CD14-positive monocyte (primary cell): ENCODE measurements at places on chromosomes 3 and 15. TPM values are rescaled to one million over a fixed set of nuclear protein-coding genes. Genes with fewer than 3 reads are reported as not detected.
A peak's percentile ranks its signal among the peaks of the same experiment; 100 is the strongest.

DNA sequence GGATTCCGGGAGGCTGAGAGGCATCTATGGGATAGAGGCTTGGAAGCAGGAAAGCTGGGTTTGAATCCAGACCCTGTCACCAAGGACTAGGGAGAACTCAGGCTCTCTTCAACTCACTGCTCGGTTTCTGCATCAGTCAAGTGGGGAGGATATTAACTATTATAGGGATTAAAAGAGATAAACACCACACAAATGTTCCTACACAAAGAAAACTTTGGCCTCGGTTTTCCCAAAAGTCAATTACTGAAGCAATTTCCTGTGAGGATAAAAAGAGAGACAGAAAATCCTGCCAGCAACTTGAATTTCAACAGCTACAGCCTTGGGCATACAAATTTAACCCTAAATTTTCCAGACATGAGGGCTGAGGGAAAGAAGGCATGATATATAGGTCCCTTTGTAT lies 36.0 kb downstream of the ITGB5 start:
- H3K4me1 ChIP-seq: no peaks in the 10 kb centered on the region
- H3K36me3 ChIP-seq: no peaks in the 10 kb centered on the region
- H3K4me3 ChIP-seq: no peak overlapping the region
- no peak overlapping the region for H3K27ac ChIP-seq
- DNase-seq: no peak
- H3K27me3 ChIP-seq: no peaks in the 10 kb centered on the region

DNA sequence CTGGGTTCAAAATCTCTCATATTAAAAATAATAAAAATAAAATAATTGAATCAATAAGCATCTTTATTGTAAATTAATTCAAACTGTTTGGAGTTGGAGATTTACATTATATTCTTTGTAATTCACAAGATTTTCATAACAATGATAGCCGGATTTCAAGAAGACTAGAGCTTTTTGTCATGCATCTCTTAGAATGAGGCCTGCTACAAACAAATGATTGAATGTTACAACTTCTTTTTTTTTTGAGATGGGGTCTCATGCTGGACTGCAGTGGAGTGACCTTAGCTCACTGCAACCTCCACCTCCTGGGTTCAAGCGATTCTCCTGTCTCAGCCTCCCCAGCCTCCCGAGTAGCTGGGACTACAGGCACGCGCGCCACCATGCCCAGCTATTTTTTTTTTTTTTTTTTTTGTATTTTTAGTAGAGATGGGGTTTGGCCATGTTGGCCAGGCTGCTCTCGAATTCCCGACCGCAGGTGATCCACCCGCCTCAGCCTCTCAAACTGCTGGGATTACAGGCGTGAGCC lies 3.5 kb downstream of the SLTM start:
- no peaks in the 10 kb centered on the region for H3K27me3 ChIP-seq
- peaks cover 36% of the 10 kb centered on the region for H3K4me1 ChIP-seq
- H3K36me3 ChIP-seq: peaks cover 47% of the 10 kb centered on the region
- DNase-seq: no peak
- H3K27ac ChIP-seq: no peak overlapping the region
- H3K4me3 ChIP-seq: no peak overlapping the region

DNA sequence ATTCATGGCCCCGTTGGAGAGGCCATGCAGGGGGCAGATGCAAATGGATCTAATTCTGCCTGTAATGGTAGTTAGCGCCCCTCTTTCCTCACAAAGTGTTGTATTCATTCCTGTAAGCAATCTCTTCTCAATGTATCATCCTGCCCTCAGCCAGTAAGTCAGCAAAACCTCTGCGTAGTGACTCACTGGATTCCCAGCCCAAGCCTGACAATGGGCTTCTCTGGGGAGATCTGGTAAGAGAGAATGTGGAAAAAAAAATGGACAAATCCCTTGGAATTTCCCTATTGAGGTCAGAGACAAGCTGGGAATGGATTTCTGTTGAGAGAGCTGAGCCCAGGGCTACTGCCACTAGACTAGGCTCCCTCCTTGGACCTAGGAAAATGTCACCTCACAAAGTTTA lies 25.4 kb downstream of the ADPGK start:
- no peak overlapping the region for H3K27ac ChIP-seq
- no peak overlapping the region for H3K4me3 ChIP-seq
- no peaks in the 10 kb centered on the region for H3K27me3 ChIP-seq

GRCh38 chr3:55636300-55637195 lies 149.4 kb upstream of the WNT5A start:
- no peaks in the 10 kb centered on the region for H3K27me3 ChIP-seq
- H3K4me1 ChIP-seq: peaks cover 20% of the 10 kb centered on the region
- H3K4me3 ChIP-seq: no peak overlapping the region
- no peak for DNase-seq
- no peak overlapping the region for H3K27ac ChIP-seq
- H3K36me3 ChIP-seq: no peaks in the 10 kb centered on the region

- H3K27me3 ChIP-seq: peaks cover 83% of the 10 kb centered on the region
- no peak for DNase-seq
- no peak overlapping the region for H3K27ac ChIP-seq
Observed at GRCh38 chr3:147412261-147412916, 3.2 kb downstream of the ZIC1 start.

GRCh38 chr15:65791335-65792137 lies 557 bp downstream of the DENND4A start:
- H3K27ac ChIP-seq: peak overlapping the region; percentile 90
- H3K4me3 ChIP-seq: peak overlapping the region; percentile 84
- no peak for DNase-seq
- peaks cover 53% of the 10 kb centered on the region for H3K4me1 ChIP-seq
- H3K27me3 ChIP-seq: no peaks in the 10 kb centered on the region

DNA sequence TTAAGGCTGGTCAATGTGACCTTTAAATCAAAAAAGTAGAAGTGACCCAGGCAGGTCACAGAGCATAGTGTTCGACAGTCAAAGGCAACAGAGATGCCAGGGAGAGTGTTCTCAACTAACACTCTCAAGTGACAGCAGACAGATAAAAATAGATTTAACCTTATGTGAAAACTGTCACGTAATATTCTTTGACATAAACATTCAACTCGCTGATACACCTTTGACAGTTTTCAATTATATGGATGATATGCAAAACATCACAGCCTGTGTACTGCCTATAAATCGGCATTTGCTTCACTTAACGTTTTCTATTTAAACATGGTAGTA lies 15.5 kb downstream of the PDZRN3 start:
- no peaks in the 10 kb centered on the region for H3K4me1 ChIP-seq
- no peak for DNase-seq
- no peaks in the 10 kb centered on the region for H3K36me3 ChIP-seq
- H3K27ac ChIP-seq: no peak overlapping the region
- no peak overlapping the region for H3K4me3 ChIP-seq
- no peaks in the 10 kb centered on the region for H3K27me3 ChIP-seq

DNA sequence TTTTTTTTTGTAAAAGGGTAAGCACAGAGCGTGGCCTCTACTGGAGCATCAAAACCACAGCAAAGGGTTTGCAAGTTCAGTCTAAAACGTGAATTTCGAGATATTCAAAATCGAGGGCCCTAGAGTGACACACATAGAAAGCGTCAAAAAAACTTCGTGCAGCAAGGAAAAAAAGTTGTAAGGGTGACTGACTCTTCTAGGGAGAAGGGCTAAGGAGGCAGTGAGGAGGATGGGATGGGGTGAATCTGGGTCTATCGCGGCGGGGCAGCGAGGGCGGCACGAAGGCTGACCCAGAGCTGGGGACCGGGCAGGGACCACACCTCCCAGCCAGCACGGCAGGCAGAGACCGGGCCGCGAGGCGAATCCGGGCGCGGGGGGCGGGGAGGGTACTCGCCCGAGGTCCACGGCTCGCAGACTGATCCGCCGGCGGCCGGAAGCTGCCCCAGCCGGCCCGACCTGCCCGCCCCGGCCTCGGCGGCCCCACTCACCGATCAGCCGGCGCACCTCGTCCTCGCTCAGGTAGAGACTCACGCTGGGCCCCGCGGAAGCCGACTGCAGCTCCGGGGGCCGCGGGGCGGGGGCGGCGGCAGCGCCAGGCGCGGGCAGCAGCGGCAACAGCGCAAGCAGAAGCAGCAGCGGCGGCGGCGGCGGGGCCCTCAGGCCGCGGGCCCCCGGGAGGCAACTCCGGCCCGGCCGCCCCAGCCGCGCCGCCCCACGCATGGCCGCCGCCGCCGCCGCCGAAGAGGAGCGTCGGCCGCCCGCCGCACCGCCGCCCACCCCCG lies 533 bp downstream of the RYK start:
- H3K4me3 ChIP-seq: peak overlapping the region; percentile 45
- H3K27me3 ChIP-seq: no peaks in the 10 kb centered on the region
- H3K4me1 ChIP-seq: peaks cover 40% of the 10 kb centered on the region
- no peak overlapping the region for H3K27ac ChIP-seq
- H3K36me3 ChIP-seq: no peaks in the 10 kb centered on the region

DNA sequence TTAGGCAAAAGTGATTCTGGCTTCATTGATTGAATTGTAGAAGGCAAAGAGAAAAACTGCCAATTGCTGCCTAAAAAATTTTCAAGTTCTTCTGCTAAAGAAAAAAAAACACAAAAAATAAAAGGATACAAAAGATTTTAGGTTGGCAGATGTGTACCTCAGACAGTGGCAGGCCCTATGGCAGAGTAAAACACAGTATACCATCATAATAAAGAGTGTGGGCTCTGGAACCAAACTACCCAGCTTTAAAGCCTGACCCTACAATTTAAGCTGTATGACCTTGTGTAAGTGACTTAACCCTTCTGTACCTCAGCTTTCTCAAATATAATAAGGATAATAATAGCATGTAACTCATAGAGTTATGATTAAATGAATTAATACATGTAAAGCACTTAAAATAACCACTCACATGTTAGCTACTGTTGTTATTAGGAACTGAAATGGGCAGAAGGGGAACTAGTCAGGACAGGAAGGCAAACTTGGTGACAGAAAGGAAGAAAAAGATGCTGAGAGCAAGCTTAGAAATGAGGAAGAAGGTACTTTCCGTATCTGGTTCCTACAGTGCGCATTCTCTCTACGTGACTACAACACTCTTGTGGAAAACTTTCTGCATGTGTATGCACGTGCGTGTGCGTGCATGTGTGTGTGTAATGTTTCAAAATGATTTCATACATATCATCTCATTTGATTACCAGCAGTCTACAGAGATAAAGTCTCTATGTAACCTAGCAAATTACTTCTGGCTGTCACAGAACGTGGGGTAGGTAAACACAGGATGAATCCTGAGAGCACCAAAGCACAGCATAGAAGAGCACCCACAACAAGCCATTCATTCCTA lies 13.6 kb upstream of the GATM start:
- no peaks in the 10 kb centered on the region for H3K36me3 ChIP-seq
- H3K27ac ChIP-seq: no peak overlapping the region
- H3K4me1 ChIP-seq: peaks cover 18% of the 10 kb centered on the region
- no peak overlapping the region for H3K4me3 ChIP-seq
- H3K27me3 ChIP-seq: no peaks in the 10 kb centered on the region
- peak; percentile 91 for DNase-seq

GRCh38 chr15:88834211-88834812 lies 31.1 kb downstream of the ACAN start:
- H3K4me3 ChIP-seq: no peak overlapping the region
- H3K4me1 ChIP-seq: no peaks in the 10 kb centered on the region
- no peak for DNase-seq
- no peaks in the 10 kb centered on the region for H3K27me3 ChIP-seq

DNA sequence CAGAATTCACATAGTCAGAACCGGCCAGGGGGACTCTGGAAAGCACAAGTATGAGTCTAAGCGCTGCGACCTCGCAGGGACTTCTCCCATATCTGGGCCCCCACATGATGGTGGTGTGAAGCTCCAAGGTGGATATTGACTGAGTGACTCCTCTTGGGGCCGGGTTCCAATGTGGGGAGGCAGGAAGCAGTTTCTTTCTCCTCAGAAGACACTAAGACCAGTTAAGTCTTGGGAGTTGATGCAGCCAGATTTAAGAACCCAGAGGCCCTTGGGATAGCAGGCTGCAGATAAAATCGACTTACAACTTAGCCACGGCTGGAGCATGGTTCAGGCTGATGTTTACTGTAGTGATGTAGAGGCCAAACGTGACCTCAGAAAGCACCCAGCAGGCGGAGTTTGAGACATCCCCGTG lies 55.4 kb upstream of the KLF13 start:
- H3K36me3 ChIP-seq: no peaks in the 10 kb centered on the region
- no peak overlapping the region for H3K27ac ChIP-seq
- peaks cover 90% of the 10 kb centered on the region for H3K4me1 ChIP-seq

DNA sequence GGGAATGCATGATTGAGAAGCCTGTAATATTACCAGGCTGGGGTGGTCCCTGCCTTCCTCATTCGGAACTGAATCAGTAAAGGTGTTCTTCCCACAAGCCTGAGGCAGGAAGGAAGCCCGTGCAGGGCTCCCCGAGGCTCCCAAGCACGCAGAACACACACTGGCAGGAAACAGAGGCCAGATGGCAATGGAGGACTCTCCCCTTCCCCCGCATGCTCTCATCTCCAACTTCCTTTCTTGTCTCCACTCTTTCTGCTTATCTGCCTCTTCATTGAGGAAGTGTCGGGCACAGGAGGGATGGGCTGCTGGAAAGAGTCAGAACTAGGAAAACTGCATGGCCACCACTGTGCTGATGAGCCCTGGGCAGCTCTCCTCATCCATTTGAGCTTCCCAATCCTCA lies 123.5 kb downstream of the NUP210 start:
- H3K36me3 ChIP-seq: no peaks in the 10 kb centered on the region
- H3K4me3 ChIP-seq: no peak overlapping the region
- no peak for DNase-seq
- H3K27me3 ChIP-seq: no peaks in the 10 kb centered on the region

DNA sequence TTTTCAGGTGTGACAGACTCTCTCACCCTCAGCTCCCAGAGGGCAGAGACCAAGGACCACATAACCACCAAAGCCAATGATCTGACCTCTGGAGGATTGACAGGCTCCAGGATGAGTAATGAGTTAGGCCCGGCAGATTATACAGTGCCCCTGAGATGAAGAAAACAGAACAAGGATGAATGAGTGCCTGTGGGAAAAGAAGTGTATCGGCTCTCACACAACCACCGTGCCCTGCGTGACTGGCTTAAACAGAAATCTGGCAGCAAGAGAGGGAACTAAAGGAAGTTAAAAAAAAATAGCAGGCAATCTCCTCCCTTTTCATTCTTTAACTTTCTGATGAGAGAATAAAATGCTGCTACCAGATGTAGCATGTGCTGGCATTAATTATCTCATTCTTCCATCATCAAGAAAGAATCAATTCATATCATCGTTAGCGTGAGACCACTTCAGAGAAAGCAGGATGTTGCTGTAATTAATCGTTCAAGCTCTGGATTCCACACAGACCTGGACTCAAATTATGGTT lies 227.5 kb upstream of the COL8A1 start:
- no peaks in the 10 kb centered on the region for H3K27me3 ChIP-seq
- no peak overlapping the region for H3K4me3 ChIP-seq
- DNase-seq: no peak
- H3K4me1 ChIP-seq: no peaks in the 10 kb centered on the region

The TEX55 gene
- not detected for polyA plus RNA-seq

The BFSP2 gene
- not detected for polyA plus RNA-seq

The ALG1L2 gene
- not detected in 2 replicates for polyA plus RNA-seq

The SELENOK gene
- 96.4 TPM for polyA plus RNA-seq

The CPNE9 gene
- polyA plus RNA-seq: 0.48 and 0.55 TPM in 2 replicates

The IL17RC gene
- polyA plus RNA-seq: 8.3 TPM

The SCAPER gene
- polyA plus RNA-seq: 2.3 and 4.2 TPM in 2 replicates

The LTK gene
- polyA plus RNA-seq: not detected
